Epithelial cell of proximal tubule (primary cell): ENCODE measurements at places on chromosomes 2 and 18. TPM values are rescaled to one million over a fixed set of nuclear protein-coding genes. Genes with fewer than 3 reads are reported as not detected.

DNA sequence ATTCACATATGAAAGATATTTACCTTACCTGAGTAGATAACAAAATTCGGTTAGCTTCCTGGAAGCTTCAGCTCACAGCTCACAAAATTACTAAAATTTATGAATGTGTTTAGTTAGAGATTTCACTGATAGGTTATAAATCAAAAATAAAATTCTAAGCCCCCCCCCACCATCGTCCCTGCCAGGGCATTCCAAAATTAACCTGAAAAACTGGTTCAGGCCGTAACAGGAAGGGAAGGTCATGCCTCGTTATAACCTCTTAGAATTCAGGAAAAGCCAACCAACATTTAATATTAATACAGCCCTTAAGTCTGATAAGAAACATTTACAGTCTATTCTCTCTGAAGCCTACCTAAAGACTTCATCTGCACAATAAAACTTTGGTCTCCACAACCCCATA is 48.9 kb downstream of the COX7A2L start:
- DNase-seq = no peak

- no peak for DNase-seq
Measured at GRCh38 chr2:181317511-181317910, 139.7 kb upstream of the ITGA4 start.

GRCh38 chr2:241571821-241572620 is 13.5 kb downstream of the BOK start:
- no peak for DNase-seq

- no peak for DNase-seq
Measured at GRCh38 chr2:74525717-74526648, at the start of gene DQX1. TSS of gene DQX1 (minus strand) at chr2:74526231. CDS start at chr2:74525729, 502 bp downstream.

The RAD51AP2 gene
- total RNA-seq = not detected in 2 replicates
